CD4-positive, alpha-beta T cell (primary cell): ENCODE measurements at places on chromosomes 3 and 15.

GRCh38 chr3:109023167-109023566 lies 69.5 kb upstream of the GUCA1C start:
- no peak for DNase-seq

DNA sequence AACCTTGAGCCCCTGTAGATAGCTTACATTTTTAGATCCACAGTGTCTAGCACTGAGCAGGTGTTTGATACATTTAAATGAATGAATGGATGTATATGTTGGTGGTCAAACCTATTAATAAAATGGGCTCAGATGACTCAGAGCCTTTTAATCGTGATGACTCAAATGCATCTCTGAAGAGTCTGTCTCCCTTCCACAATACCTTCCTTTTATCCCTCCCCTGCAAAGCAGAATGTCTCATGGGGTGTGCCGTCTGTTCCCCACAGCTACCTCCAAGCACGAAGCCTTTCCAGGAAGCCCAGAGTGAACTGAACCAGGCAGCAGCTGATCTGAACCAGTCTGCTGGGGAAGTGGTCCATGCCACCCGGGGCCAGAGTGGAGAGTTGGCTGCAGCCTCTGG lies 303.5 kb upstream of the TPM1 start:
- no peak for DNase-seq

- peak; percentile 31 for DNase-seq
Measured at GRCh38 chr3:159804726-159805410, 183.8 kb upstream of the IL12A start.

GRCh38 chr3:72625602-72626337 lies 222.5 kb downstream of the SHQ1 start:
- no peak for DNase-seq

- DNase-seq = no peak
Measured at GRCh38 chr15:38662033-38662802, 97.6 kb upstream of the RASGRP1 start.

DNA sequence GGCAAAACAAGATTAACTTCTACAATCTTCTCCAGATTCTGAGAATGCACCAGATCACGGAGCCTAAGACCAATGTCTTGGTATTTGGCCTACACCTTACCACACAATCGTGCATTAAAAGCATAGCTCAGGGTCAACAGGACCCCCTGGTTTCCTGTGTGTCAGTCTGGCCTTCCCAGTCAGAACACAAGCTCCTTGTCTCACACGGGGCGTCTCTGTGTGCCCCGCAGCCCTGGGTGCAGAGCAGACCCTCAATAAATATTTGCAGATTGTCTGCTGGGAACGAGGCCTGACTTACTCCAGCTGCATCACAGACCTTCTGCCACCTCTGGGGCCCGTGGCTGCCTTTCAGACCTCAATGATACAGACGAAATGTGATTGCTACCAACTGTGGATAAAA lies 82.5 kb upstream of the CTNNB1 start:
- no peak for DNase-seq

- no peak for DNase-seq
Measured at GRCh38 chr3:183202004-183202722, 39.6 kb upstream of the LAMP3 start.

DNA sequence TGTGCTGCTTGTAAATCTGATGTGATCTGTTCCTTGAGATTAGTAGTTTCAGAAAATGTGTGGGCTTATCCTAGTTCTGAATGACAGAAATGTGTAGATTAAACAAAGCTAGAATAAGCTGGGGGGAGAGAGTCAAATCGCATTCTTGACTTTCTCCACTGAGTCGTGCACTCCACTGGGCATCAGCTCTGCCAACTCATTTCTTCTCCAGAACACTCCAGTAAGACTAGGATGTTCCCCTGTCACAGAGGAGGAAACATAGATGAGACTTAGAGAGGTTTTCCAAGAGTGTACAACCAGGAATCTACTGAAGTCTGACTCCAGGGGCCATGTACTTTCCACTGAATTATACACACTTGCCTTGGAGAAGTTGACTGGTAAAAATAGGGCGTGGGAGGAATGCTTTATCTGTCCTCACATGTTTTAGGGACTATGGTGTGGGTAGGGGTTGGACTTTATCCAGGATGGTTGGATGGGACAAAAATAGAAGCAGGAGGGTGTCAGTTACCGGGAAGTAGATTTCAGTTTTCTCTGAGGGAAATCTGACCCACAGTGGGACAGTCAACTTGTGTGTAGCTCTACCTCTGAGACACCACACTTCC lies 298.2 kb downstream of the UBE2E2 start:
- no peak for DNase-seq

GRCh38 chr15:70382762-70383458 lies 285.2 kb upstream of the TLE3 start:
- DNase-seq = no peak

- no peak for DNase-seq
Measured at GRCh38 chr3:194111336-194111735, 24.6 kb upstream of the HES1 start.

- no peak for DNase-seq
Measured at GRCh38 chr15:34726406-34727100, 28.2 kb downstream of the GJD2 start.

GRCh38 chr3:193902607-193903511 lies 233.1 kb upstream of the HES1 start:
- no peak for DNase-seq

- DNase-seq = no peak
Measured at GRCh38 chr3:186004671-186005070, 66.9 kb upstream of the TRA2B start.

GRCh38 chr3:155870945-155871745 lies 695 bp downstream of the GMPS start:
- peak; percentile 39 for DNase-seq

- no peak for DNase-seq
Measured at GRCh38 chr15:97841558-97841957, 118.9 kb upstream of the ARRDC4 start.

- DNase-seq = no peak
Measured at GRCh38 chr15:73317651-73318462, 50.9 kb downstream of the HCN4 start.

DNA sequence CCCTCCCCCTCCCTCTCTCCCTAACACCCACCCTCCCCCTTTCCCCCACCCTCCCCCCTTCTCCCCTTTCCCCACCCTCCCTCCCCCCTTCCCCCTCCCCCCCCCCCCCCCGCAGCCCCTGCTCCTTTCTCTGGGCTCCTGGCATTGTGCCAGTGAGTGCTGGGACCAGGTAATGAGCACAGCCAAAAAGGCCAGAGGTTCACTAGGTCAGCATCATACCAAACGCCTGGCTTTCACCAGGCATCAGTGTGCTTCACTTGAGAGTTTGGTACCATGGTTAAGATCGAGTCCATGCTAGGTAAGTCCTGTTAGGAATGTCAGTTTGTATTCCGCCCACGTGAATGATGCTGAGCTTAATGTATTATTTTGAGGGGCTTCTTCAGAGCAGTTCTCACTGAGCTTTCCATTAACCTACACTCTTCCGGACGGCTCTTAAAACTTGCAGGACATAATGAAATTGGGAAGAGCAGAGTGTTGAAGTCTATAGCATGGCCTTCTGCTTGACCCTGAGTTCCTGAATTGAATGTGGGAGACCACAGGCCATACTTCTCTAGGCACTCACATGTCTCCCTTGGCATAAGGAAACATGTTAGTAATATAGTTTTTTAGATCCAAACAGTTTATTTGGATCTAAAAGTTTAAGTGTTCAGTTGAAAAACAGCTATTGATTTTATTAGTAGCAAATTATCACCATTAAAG lies 45.6 kb downstream of the SENP2 start:
- no peak for DNase-seq

GRCh38 chr15:45641374-45641781 lies 6.5 kb downstream of the SQOR start:
- no peak for DNase-seq

GRCh38 chr3:101509811-101510210 lies 3.2 kb downstream of the SENP7 start:
- no peak for DNase-seq

GRCh38 chr3:179348325-179349013 lies 960 bp downstream of the MFN1 start:
- peak; percentile 3 for DNase-seq

DNA sequence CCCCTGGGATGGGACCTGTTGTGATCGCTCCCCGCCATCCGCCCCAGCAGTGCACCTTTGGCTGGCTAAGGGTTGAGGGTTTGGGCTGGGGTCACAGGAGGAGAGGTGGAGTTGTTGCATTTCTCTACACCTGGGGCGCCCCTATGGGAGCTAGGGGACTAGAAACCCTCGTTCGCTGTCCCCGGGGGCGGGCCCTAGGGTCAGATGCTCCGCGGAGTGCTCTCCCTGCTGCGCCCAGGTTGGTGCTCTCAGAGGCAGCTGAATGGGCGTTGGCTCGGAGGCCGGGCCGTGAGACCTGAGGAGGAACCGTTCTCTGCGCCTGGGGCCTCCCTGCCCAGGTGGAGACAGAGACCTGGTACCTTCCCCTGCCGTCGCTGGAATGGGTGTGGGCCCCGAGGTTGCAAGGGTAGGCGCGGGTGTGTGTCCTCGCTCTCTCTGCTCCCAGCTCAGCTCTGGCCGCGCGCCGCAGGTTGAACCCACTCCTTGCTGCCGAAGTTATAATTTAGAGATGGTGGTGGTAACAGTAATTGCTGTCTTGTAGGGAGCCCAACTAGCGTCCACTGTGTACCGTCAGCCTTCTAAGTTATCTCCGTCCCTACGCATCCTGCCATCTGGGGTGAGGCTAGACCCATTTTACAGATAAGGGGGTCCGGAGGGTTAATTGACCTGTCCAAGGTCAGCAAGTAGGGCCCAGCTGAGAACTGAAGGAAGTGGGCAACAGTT lies 965 bp downstream of the FLNB start:
- DNase-seq = peak; percentile 63

DNA sequence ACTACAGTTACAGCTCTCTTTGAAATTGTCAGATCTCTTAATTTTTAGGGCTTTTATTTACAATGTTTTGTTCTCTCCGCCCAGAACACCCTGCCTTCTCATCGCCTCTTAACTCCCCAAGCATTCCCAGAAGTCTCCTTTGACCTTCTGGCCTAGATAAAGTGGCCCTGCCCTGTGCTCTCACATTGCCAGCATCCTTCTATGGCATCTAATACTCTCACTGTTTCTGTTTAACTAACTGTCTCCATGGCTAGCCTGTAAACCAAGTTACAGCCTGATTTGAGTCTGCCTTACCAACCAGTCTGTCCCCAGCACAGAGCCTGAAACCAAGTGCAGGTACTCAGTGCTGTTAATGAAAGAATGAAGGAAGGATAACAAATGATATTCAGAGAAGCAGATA lies 19.9 kb downstream of the COL8A1 start:
- DNase-seq = no peak

DNA sequence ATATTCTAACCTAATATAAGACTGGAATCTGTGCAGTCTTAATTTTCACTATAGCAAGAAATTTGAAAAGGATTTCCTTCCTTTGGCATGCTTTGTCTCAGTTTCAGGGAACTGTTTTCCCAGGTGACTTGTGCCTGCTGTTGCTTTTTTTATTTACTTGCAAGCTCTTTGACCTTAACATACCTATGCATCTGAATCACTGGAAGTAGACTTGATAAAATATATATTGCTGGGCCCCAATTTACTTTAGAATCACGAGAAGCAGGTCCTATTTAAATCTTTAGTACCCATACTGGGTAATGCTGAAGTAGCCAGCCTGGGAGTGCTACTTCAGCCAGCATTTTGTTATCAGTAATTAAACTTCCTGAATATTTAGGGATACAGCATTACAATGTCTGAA lies 257.9 kb upstream of the ALCAM start:
- no peak for DNase-seq

DNA sequence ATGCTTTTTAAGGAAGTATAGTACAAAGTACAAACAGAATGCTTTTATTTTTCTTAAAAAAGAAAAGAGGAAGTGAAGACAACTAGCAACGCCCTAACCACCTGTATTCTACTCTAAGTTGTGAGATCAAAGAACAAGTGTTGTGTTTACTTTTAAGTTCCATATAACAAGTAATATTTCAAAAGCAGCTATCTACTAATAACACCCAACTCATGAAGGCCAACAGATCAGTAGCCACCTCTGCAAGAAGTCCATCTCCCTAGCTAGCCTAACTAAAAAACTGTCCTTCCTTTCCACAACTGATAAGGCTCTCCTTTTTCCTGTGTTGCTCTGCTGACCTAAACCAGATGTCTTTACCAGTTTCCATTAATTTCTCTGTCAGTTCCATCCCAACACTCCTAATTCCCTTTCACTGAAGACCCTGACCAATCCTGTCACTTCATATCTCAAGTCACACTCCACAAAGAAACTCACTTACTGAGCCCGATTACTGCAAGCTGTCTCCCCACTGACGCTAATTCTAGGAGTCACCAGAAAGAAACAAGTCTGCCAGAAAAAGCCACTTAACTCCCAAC lies 26.9 kb downstream of the PHC3 start:
- DNase-seq = no peak

GRCh38 chr3:23971684-23972083 lies 26.6 kb downstream of the NR1D2 start:
- DNase-seq = no peak

DNA sequence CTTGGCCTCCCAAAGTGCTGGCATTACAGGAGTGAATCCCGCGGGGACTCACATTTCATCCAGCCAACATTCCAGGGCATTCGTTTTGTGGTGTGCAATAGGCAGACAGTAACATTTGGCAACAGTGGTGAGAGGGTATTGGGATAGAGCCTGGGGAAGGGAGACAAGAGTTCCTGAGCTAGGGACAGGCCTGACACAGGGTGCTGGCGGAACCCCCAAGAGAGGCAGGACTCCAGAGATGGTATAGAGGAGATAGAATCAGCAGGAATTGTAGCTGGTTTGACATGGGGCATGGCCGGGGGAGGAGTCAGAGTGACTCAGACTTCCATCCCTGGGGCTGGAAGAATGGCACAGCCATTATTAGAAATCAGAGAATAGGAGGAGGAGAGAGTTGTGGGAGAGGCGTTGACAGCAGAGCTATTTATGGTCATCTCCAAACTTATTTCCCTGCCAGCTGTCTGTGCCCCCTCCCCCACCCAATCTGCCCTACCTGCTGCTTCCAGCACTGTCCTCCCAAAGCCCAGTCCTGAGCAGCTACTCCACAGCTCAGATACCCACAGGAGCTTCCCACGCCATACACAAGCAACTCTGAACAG lies 4.4 kb upstream of the IDH2 start:
- DNase-seq = no peak

DNA sequence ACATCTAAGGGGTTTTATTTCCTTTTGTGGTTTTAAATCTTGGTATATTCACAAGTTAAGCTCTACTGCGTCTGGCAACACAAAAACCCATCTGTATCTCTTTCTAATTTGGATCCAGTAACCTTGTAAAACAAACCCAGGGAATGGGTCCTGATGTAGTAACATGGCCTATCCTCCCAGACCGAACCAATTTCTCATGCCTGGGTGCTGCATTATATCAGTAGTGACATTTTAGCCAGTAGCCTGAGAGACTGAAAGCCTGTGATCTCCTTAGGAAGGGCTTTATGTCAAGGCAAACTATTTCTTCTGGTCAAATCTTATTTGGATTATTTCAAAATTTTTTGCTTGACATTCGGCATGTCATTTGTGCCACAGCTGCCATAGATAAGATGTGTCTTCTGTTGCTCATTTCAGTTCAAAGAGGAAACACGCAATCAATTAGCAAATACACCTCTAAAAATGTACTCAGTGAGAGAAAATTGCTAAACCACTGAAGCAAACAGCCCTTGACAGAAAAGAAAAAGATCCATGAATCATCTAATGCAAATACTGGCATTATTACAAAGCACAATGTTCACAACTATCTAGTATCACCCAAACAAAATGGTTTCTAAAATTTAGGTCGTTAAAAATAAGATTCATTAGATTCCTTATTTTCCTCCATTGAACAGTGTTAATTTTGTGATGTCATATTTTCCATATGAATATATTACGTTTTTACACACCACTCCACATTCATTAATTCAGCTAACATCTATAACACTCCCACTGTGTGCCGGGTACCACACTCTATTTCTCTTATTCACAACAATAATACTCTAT lies 4.0 kb downstream of the NPTN start:
- DNase-seq = no peak
